ENCODE measurements at places on chromosomes 7 and 10. TPM values are rescaled to one million over a fixed set of nuclear protein-coding genes. Genes with fewer than 3 reads are reported as not detected.

Gene LEP
- total RNA-seq = not detected

Gene ABCB4
- total RNA-seq = not detected

Gene RNLS
- total RNA-seq = 8.2 TPM

Gene SLC26A5
- not detected for total RNA-seq

Gene RELN
- total RNA-seq = 0.03 TPM

Gene ZWINT
- 87.0 TPM for total RNA-seq

Gene GNG11
- 35.6 TPM for total RNA-seq

Gene GIMAP2
- not detected for total RNA-seq

Gene MUC3A
- 12.7 TPM for total RNA-seq

Gene TMEM236
- 0.12 TPM for total RNA-seq

Gene NEURL1
- total RNA-seq = 0.21 TPM

Gene HEPACAM2
- total RNA-seq = not detected

Gene AQP1
- total RNA-seq = 0.45 TPM

Gene ACTL6B
- not detected for total RNA-seq
